Activated CD4-positive, alpha-beta T cell treated with anti-CD3 and anti-CD28 coated beads, Interleukin-2, Interleukin-6, amounts not matched to agents 100 ng/mL and 50 ng/mL, durations not matched to agents 16 hours and 8 hours (primary cell): ENCODE measurements at places on chromosomes 2 and 18.

DNA sequence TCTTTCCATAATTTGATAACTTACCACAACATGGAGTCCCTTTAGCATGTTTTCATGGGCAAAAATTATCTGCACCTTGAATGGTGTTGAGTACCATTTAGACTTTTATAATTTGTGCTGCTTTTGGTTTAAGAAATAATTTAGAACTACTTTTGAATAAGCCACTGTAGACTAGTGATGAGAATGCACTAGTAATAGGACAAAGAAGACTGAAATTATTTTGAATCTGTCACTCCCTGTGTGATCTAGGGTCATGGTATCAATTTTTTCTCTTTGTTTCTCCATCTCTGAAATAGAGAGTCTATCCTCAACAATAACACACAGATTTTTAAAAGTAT lies 37.7 kb downstream of the EFEMP1 start:
- no peak for DNase-seq

DNA sequence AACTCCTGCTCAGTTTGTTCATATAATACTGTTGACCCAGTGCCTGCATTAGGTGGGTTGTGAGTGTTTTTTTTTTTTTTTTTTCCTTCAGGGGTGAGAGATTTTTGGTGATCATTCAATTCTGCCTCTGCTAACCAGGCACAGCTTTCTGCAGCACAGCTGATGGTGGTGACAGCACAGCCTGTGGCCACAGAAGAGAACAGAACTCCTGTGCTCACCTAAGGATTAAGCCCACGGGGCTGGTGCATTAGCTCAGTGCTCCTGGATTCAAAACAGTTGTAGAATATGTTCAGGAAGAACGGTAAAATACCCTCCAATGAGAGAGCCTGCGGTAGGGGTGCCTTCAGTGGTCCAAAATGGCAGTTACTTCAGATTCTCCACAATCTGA lies 42.0 kb downstream of the PKP4 start:
- no peak for DNase-seq

DNA sequence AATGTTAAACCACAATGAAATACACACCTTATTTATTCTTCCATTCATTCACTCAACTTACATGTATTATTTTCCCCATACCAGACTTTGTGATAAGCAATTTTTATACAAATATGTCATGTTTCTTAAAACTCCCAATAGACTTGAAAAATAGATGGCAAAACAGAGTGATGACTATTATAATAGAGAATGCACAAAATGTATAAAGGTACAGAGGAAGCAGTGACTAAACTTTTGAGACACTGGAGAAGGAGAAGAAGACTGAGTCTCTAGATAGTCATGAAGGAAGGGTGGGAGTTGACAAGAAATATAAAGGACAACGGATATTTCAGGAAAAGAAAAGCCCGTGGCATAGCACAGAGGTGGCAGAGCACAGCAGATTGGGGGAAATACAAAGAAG lies 198.1 kb upstream of the SLC39A10 start:
- no peak for DNase-seq

DNA sequence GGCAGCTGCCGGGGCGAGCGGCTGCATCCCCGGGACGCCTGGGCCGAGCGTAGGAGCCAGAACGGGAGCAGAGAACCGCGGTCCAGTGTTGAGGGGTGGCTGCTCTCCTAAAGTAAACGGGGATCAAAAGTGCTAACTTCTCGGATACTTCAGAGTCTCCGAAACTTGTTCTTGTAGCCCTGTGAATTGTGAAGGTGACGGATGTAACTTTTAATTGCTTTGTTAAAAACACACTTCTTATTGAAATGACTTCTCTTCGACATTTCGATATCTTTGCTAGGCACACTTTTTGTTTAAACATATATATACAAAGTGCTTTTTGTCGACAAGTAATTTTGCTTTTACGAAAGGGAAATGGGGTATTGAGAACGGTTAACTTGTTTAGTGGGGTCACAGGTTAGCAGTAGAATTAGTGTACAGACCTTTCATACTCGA lies 540 bp downstream of the ATP9B start:
- DNase-seq: no peak

DNA sequence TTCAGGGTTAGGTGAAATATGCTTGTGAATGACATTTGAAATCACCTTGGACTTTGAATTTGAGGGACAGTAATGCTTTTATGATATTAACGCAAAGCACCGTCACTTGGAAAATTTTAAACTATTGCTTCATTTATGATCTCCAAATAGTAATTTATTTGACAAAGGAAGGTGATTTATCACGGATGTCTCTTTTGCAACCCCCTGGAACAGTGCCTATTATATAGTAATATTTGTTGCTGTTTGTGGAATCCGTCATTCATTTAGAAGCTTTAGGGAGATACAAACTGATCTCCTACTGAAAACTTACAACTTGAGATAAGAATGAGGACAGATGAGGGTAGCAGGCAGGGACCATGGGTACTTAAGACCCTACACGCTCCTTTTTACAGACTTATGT lies 10.7 kb upstream of the ZEB2 start:
- DNase-seq: no peak
